ENCODE measurements at places on chromosomes 1 and 21.

DNA sequence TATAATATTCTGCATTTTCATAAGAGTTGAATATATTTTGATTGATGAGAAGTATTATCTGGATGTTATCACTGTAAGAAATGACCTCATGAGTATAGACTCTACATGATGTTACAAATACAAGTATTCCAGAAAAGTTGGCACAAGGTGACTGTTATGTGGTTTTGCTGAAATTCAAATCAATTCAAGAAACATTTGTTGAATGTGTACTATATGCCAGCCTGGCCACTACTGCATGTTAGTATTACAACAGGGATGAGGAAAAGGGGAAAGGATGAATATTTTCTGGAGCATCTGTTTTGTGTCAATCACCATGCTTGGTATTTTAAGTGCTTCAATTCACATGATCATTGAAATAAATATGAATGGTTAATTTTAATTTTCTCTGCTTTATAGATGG is 250.9 kb upstream of the PBX1 start:
- no peak for DNase-seq

GRCh38 chr1:88141499-88142074 is 542.5 kb upstream of the PKN2 start:
- DNase-seq, result no peak

- no peak for DNase-seq
Measured at GRCh38 chr1:38848071-38848470, 11.5 kb downstream of the RRAGC start.

DNA sequence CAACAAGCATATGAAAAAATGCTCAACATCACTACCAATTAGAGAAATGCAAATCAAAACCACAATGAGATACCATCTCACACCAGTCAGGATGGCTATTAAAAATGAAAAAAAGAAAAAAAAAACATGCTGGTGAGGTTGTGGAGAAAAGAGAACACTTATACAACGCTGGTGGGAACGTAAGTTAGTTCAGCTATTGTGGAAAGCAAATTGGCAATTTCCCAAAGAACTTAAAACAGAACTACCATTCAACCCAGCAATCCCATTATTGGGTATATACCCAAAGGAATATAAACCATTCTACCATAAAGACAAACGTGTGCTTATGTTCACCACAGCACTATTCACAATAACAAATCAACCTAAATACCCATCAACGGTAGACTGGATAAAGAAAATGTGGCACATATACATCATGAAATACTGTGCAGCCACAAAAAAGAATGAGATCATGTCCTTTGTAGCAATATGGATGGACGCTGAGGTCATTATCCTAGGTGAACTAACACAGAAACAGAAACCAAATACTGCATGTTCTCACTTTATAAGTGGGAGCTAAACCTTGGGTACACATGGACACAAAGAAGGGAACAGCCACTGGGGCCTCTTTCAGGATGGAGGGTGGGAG is 49.5 kb downstream of the LYST start:
- no peak for DNase-seq

DNA sequence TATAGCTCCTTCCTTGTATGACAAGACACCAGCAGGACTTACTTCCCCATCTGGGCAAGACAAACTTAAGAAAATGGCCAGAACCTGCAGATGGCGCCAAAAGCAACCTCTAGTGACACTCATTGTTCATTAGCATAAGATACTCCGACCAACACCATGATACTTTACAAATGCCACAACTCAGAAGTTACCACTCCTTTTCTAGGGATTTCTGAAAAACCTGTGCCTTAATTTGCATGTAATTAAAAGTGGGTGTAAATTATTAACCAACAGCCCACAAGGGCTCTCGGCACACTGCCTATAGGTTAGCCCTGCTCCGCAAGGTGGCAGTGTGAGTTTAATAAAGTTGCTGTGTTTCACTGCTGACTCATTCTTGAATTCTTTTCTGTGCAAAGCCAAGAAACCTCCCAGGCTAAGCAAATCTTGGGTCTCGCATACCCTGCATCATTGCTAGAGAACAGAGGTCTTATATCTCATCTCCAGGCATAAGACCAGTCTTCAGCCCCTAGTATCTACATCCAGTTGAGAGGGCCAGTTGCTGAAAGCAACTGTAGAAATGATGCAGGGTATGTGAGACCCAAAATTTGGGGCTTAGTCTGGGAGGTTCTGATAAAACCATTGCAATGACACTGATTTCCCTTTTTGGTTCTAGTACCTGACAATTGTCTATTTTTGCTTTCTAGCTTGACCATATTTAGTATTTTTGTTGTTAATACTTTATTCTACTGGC is 86.4 kb downstream of the FAF1 start:
- peak; percentile 61 for DNase-seq

- no peak for DNase-seq
Measured at GRCh38 chr1:156122519-156123355, 8.2 kb downstream of the LMNA start.

DNA sequence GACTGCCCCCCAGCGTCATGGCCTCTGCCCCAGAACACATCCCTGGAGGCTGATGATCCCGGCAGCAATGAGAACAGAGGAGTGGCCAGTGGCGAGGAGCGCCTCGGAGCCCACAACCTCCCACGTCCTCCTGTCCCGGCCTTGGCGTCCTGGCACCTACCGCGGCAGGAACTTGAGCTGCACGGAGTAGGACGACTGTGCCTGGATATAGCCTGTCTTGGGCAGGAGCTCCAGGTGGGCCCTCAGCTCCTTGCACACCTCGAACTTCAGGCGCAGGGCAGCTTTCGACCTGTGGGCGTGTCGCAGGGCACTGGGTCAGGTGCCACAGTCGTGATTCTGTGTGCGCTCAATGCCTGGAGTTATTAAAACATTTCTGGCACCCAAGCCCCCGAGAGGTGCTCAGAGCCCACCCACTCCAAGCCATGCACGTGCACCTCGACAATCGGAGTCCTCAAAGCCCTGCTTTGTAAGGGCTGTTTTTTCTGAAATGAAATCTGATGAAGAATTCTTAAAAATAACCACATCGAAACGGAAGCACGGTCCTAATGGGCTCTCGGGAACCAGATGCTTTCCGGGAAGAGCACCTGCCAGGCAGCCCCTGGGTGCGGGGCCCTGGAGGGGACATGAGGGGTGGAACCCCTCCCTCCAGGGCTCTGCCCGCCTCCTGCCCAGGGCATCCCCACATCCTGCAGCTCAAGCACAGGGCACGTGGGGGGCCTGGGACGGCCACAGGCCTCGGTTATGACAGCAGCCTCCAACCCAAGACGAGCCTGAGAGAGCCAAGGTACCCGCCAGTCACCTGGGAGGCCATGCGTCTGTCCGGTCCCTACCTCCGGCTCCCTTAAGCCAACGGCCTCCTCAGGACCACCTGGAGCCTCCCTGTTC is 23.0 kb upstream of the TMEM52 start:
- DNase-seq, result no peak

DNA sequence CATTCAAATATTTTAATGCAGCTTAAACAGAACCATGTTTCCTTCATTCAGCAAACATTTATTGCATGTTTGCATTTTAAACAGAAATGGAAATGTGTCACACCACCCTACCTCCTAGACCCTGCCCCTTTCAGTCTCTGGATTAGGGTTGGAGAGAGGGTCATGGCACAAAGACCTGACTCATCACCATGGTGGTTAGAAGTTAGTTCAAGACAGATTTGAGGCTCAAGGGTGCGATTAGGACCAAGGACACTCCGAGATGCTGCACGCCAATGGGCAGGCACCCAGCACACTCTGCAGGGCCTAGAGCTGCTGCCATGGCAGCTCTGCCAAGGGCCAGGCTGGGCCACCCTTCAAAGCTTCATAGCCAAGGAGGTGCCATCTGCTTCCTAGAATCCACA is 86.9 kb downstream of the NAV1 start:
- no peak for DNase-seq
